Thyroid gland (tissue), 4 donors: ENCODE measurements at places on chromosomes 1 and 21. TPM values are rescaled to one million over a fixed set of nuclear protein-coding genes. Genes with fewer than 3 reads are reported as not detected.

- no peak for DNase-seq
Observed at GRCh38 chr1:147377263-147378246, 135.1 kb downstream of the CHD1L start.

DNA sequence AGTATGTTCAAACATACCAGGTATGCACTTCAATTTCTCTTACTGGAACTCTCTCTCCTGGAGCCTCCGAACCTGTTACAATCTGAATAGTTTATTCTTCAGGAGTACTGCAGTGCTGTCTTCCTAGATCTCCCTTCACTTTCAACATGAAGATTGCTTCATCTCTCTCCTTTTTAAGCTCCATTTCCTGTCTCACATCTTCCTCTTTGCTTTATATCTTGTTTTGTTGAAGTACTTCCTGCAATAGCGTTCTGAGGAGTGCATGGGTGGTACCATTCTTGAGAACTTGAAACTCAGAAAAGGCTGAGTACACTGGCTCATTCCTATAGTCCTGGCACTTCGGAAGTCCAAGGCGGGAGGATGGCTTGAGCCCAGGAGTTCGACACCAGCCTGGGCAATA is 15.7 kb upstream of the C1orf146 start:
- no peak for DNase-seq

- DNase-seq, result no peak
Observed at GRCh38 chr21:37564924-37565529, 198.5 kb downstream of the DYRK1A start.

Gene KIFAP3
- 32.7 TPM for total RNA-seq

Gene TNFRSF18
- total RNA-seq, result not detected

Gene RPTN
- total RNA-seq, result not detected

DNA sequence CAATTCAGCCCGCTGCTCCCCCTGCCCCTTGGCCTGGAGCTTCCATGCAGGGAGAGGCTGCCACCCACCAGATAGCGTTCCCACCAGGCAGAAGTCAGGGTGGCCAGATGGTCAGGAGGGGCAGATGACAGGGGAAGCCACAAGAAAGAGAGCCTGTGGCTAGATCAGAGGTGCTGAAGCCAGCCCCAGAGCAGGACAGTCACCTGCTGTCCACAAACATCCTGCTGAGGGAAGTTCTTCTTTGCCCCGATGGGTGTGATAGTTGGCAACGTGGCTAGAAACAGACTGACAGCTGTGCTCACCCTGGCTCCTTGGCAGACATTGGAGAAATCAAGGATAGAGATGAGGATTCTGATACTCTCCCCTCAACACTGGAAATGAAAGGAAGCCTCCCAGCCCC is 27.2 kb upstream of the SRP9 start:
- DNase-seq, result no peak

- DNase-seq, result no peak
Observed at GRCh38 chr1:100649146-100649545, 70.4 kb upstream of the VCAM1 start.

Gene LCE1E
- not detected for total RNA-seq

Gene TAF1A
- 15.0 TPM for total RNA-seq

Gene CAPN2
- total RNA-seq, result 155 TPM

Gene CHI3L2
- 4.2 TPM for total RNA-seq

GRCh38 chr1:8482979-8483381 is 165.1 kb downstream of the SLC45A1 start:
- DNase-seq, result no peak

GRCh38 chr1:206663362-206663761 is 21.3 kb upstream of the MAPKAPK2 start:
- no peak for DNase-seq

Gene PRAMEF10
- total RNA-seq, result not detected

GRCh38 chr1:34761176-34761761 is 1.7 kb downstream of the GJB4 start:
- DNase-seq, result no peak

DNA sequence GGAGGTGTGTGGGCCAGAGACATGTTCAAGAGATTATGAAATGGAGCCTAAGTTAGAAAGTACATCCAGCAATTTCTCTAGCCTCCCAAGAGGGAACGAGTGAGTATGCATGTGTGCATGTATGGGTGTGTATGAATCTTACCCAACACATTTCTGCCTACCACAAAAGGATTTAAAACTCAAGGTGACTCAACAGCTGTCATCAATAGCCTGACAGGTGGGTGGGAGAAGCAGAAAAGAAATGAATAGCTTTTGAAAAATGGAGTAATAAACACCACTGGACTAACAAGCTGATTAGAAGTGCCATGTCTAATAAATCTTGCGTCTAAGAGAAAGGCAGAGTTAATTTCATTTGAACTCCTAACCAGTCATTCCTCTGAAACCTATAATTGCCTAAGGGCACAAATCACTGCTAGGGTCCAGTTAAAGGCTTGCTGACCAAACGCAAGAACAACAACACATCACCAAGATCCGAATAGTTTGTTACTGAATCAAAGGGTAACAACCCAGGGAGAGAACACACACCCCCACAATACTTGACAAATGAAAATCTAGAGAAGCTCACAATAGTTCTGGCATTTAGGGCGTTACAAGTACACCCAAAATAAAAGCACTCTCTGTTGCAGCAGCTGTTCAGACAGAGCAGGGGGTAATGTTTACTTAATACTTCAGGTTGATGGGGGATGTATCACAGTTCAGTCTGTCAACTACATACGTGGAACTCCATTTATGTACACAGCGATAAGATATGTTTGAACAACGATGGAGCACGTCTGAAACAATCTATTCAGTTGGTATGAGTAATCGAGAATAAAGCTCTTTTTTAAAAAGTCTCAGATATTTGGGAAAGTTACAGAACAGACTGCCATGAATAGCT is 1.4 kb downstream of the KIAA0319L start:
- DNase-seq, result no peak

Gene AADACL3
- total RNA-seq, result not detected

Gene ADARB1
- 20.2 TPM for total RNA-seq

DNA sequence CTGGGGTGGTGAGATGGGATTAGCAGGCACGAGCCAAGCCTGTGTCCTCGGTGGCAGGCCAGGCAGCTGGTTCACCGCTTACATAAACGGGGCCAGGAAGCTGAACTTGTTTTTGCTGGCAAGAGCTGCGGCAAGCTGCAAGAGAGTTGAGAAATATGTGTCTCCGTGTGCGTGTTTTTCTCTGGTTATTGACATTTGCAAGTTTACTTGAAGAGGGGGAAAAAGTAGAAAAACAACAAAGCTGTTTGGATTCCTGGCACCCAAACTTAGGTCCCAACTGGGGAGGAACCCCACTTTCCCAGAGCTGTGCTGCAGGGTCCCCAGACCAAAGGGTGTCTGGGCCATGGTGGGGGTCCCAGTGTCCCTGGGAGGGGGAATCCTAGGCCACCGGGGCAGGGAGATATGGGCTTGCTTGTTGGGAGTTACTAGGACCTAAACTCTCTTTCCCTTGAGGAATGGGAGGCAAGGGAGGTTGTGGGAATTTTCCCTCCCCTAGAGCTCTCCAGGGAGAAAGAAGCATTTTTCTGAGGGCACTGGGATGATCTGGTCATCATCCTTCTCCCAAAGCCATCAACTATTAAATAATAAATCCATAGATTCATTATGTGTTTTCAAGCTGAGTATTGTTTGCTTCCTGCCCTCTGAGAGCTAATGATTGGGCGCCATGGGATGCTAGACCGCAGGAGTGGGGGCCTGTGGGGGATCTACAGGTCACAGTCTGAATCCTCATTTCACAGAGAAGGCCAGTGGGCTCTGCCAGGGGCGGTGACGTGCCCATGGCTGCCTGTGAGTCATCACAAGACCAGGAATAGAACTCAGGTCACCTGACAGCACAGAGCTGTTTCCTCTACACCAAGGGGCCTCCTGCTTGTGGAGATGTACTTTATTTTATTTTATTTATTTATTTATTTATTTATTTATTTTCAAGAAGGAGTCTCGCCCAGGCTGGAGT is 14.8 kb downstream of the IL6R start:
- DNase-seq, result peak; percentile 91

GRCh38 chr1:223074445-223075300 is 68.4 kb downstream of the TLR5 start:
- peak; percentile 19 for DNase-seq

GRCh38 chr1:212237651-212238050 is 47.6 kb upstream of the PPP2R5A start:
- no peak for DNase-seq

DNA sequence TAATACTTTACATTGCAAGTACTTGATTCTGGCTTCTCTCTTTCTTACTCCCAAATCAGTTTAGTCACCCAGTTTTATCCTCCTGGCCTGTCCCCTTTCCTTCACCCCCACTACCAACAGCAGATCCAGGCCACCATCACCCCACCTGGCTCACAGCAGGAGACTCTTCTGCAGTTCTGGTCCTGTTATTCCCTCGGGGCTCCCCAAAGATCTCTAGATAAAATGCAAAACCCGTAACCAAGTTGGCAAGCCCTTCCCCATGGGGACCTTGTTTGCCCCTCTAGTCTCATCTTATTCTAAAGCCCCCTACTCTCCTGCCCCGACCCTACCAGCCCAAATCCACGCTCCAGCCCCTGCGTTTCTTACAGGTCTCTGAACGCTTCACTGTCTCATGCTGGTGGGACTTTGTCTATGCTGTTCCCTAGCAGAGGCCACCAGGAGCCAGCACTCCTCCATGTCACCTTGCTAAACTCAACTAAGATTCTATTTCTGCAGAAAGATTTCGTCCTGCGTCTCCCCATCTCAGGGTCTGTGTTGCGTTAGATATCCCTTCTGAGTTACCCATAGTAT is 4.0 kb downstream of the ABCG1 start:
- DNase-seq, result no peak

GRCh38 chr1:248850536-248851251 is 8.2 kb downstream of the ZNF692 start:
- no peak for DNase-seq
